ENCODE measurements at places on chromosomes 7 and 10.
A peak's percentile ranks its signal among the peaks of the same experiment; 100 is the strongest.

GRCh38 chr7:131624536-131624935 lies 68.1 kb upstream of the PODXL start:
- DNase-seq, result no peak

- no peak for DNase-seq
Observed at GRCh38 chr7:6375348-6376101, 72.2 kb downstream of the DAGLB start.

DNA sequence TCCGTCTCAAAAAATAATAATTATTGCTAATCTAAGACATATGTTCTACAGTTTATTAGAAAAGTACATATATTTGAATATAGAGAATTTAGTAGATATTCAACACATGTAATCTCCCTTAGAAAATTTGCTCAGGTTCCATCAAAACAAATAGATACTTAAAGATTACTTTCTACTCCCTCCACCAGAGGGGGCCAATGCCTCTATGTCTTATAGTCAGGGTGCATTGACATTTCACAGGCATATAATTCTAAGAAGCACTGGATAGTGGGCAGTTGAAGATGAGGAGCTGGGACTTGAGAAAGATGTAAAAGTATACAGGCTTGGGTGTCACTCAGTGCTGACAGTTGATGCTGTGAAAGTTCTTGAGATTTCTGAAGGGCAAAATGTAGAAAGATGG lies 301.6 kb upstream of the HPS1 start:
- DNase-seq, result no peak

DNA sequence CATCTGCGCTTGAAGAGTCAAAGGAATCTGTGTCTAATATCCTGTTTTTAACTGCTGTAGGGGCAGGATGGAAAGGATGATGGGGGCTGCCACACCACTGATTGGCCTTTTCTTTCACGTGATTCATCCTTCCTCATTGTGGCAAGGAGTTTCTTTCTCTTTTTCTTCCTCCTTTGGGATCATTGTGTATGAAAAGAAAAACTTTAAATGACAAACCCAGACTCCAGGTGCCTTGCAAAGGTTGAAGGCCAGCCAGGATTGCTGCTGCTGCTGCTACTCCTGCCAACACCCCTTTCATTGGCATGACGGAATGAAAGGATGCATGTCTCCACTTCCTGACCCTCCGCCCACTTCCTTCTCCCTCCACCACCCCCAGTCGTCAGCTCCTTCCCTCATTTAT lies 6.5 kb upstream of the OIT3 start:
- no peak for DNase-seq

GRCh38 chr10:21499701-21500577 lies 25.5 kb downstream of the SKIDA1 start:
- DNase-seq, result no peak

DNA sequence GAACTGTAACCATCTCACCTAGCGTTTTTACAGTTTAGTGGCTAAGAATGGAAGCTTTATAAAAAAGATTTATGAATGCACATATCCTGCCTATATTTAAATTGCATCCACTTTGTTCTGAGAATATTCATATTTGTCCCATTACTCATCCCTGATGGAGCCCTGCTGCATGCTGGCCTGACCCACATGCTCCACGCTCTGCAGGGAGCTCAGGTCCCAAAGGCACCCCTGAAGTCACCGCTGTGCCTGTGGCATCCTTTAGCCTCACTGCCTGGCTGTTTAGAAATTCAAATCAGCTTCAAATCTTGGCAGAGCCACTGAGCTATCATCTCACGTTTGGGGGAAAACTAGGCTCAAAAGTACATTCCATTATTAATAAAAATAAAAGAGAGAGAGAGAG lies 24.4 kb downstream of the C10orf90 start:
- DNase-seq, result no peak

- no peak for DNase-seq
Observed at GRCh38 chr7:139643951-139644585, 120.6 kb downstream of the CLEC2L start.

DNA sequence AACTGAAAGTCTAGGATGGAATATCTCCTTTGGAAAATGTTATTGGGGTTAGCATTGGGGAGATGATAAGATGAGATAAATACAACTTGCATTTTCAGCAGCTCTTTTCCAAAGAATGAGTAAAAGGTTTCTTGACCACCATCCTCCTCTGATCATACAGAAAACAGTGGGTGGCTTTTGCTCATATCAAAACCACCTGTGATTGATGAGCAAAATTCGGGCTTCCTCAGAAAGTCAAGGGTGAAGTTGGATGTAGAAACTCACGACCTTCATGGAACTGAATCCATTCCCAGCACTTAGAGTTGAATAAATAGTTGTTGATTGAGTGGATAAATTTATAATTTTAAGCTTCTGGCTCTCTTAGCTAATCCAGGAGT lies 158.4 kb downstream of the DNAJB6 start:
- DNase-seq, result no peak

DNA sequence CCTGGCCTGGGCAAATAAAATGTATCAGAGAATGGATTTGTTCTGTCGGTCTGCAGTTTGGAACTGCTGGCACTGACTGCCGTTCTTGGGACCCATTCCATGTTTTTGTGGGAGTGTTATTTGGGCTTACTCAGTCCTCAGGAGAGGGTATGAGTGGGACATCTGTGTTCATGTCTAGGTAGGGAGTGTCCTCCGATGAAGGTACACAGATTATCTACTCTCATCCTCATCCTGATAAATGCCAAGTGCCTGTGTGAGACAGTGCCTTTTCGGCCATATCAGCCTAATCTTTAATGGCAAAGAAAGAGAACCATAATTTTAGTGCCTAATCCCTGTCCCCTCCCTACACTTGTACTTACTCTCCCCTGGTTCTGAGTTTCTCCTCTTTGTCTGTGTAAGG lies 409.4 kb downstream of the REEP3 start:
- DNase-seq, result no peak

- peak; percentile 17 for DNase-seq
Observed at GRCh38 chr7:97179454-97180104, 62.1 kb downstream of the SDHAF3 start.

Measured in AG04449 (cell line).